ENCODE measurements at places on chromosomes 2 and 18. TPM values are rescaled to one million over a fixed set of nuclear protein-coding genes. Genes with fewer than 3 reads are reported as not detected.

The CYP26B1 gene
- 6.7 TPM for total RNA-seq

The ELOA2 gene
- total RNA-seq: not detected

The IL36A gene
- total RNA-seq: 54.9 TPM

DNA sequence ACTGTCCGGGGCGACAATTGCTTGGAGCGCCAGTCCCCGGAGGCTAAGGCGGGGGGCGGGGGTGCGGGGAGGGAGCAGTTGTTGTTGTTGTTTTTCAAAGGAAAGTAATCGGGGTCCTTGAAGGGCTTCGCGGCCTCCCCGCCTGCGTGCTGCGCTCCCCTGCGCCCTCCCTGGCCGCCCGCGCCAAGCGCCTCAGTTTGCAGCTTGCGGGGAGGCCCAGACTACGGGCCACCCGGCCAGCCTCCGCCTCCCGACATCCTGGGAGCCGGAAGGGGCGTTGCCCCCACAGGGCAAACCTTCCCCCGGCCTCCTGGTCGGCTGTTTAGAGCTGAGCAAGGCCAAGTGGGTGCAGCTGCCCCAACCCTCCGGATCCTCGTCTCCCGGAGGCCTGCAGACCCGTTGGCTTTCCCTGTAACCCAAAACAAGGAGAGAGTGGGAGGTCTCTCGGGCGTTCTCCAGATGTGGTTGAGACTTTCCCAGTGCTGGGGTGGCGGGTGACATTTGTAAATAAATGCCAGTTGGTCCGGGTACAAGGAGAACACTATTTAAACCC is 3.7 kb upstream of the SIX3 start:
- no peak for DNase-seq

DNA sequence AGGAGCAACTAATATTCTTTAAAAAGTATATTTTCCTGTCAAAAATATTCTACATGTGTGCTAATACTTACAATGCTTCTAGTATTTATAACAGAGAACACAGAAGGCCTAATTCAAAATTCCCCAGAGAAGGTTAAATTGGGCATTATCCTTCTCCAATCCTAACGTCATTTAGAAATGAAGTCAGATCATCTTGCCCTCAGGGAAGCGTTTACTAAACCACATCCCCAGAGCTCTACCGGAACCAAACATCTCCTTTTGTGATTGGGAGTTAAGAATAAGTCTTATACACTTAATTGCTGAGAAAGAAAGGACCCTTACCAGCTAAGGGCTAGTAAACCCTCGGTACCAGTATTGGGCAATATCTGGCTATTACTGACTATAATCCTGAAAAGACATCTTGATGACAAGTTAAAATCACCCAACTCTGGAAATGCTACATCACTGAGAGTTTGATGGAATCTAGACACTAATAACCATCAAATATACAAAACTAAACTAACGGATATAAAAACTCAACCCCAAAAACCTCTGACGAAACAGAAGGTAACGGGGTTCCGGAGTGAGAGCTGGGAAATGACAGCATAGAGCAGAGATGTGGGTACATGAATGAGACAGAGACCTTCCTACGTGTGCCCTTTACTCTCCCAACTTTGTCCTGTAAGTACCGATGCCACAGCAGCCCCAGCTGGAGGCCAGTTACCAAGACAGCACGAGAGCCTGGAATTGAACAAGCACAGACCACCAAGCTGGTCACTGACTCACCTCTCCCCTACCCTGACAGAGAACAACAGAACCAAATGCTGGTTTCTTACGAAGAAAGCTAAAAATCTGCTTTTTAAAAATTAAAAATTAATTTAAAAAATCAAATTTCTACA is 35.0 kb downstream of the WDSUB1 start:
- no peak for DNase-seq

DNA sequence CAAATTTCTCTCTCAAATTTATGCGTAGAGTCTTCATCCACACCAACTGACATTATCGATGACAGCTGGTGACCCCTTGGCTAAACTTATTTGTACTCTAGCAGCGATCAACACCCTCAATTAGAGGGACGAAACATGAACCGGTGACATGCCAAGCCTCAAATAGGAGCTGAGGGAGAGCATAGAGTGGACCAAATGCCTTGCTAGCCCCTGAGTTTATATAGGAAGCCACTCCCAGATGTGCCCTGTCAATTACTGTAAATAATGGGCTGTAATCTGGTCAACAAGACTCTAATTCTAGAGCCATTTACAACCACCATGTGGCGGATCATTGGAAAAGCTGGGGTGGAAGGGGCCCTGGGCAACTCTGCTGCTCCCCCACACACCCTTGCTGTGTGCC is 47.6 kb upstream of the FHL2 start:
- DNase-seq: no peak

DNA sequence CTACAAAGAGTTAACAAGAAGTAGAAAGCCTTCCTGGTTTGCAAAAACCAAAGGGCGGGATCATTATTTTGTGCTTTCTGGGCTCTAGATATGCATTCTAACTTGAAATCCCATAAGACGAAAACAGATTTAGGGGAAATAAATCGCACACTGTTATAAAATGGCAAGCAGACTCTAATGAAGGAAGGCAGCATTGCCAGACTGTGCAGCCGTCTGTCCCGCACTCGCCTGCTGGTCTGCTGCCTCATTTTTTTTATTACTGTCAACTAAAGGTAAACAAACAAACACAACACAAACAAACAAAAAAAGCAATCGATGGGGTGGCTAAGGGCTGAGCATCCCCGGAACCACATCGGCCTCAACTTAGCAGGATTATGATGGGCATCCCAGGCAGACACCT is 24.4 kb downstream of the ZNF521 start:
- no peak for DNase-seq

GRCh38 chr18:10745219-10745618 is 219.4 kb downstream of the NAPG start:
- DNase-seq: no peak

DNA sequence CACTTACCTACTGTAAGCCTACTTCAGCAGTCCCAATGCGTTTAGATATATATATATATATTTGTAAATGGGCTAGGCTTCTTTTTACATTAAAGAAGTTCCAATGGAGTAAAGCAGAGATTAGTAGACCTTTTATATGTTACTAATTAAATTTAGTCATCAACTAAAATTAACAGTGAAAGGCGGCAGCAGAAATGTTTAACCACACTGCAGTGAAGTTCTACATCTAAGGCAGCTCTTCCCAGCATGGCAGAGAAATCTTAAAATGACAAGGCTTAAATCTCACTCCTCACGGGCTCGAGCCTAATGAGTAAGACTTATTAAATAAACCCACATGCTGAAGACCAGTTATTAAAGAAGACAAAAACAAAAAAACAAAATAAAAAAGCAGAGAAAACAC is 19.1 kb upstream of the KANSL1L start:
- no peak for DNase-seq

DNA sequence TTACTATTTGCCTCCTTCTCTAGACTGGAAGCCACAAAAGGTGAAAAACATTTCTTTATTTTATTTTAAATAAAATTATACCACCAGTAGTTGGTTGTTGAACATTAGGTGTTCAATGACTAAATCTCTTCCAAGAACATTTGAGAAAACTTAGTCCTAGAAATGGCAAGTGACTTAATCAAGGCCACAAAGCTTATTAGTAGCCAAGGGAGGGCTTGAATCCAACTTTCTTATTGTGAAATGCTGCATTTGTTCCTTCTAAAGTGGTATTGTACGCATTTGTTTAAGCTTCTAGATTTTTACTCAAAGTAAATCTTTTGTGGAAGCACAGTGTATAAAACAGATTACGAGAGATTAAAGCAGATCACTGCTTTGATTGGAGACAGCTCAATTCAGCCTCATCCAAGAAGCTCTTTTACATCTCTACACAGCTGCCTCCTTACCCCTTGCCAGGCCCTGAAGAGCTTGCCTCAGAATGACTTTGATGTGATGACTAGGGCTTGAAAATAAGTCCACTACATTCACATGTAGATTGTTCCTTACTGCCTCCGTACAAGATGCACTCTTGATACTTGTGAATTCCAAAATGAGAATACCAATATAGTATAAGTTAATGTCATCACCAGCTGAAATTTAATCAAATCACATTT is 244.8 kb downstream of the XIRP2 start:
- no peak for DNase-seq
